Left lung (tissue), 14 donors: ENCODE measurements at places on chromosomes 7 and 10. TPM values are rescaled to one million over a fixed set of nuclear protein-coding genes. Genes with fewer than 3 reads are reported as not detected.

CYP2C8 gene
- polyA plus RNA-seq, result 8.3 TPM

MET gene
- polyA plus RNA-seq, result 29.8 TPM

FIS1 gene
- polyA plus RNA-seq, result 139 TPM

SUN3 gene
- polyA plus RNA-seq, result 0.11 TPM

TMEM213 gene
- 0.40 TPM for polyA plus RNA-seq

ELN gene
- polyA plus RNA-seq, result 303 TPM

PVRIG gene
- 7.5 TPM for polyA plus RNA-seq

EFCAB10 gene
- polyA plus RNA-seq, result 8.4 TPM

TMEM196 gene
- not detected for polyA plus RNA-seq

PTER gene
- polyA plus RNA-seq, result 8.6 TPM

PTPRN2 gene
- 7.4 TPM for polyA plus RNA-seq

DNA sequence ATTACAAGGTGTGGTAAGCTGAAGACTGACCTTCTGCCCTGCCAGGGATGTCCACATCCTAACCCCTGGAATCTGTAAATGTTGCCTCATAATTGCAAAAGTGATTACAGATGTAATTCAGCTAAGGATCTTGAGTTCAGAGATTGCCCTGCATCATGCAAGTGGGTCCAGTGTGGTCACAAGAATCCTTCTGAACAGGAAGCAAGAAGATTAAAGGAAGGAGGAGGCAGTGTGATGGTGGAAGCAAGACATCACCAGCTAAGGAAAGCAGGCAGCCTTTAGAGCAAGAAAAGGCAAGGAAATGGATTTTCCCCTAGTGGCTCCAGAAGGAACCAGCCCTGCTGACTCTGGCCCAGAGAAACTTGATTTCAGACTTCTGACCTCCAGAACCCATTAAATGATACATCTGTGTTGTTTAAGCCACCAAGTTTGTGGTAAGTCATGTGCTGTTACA lies 78.1 kb downstream of the USP6NL start:
- no peak for DNase-seq

DNA sequence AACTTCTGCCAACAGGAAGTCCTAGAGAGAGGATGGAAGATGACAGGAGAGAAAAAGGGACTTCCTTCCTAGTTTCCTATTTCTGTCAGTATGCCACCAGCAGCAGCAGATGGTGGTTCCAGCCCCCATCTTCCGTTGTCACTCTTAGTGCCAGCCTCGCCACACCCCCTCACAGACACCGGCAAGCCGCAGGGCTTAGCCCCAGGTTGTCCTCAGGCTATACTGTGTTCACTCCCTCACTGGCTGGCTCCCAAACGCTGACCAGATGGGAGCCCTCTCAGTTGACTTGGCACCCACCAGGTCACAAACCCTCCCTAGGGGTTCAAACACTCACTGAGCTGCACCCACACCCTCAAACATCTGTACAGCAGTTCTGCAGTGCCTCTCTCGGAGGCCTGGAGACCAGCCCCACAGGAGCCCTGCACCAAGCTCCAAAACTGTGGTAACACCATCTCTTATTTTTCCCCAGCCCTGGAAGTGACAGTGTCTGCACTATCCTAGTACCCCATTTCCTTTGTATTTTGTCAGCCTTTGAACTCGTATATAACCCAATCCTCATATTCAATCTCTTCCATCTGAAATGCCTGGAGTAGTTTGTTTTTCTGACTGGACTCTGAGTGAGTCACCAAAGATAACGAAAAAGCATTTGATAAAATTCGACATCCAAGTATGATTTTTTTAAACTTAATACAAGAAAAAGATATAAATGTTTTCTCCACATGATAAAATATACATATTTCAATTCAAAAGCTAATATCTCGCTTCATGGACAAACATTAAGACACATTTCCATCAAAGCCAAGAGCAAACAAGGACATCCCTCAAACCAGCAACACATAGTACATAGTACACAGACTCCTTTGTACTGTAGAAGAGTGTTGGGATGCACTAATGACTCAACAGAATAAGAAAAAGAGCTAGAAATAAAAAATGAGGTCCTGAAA lies 34.5 kb downstream of the SMURF1 start:
- DNase-seq, result no peak

- DNase-seq, result no peak
Measured at GRCh38 chr10:132574783-132575319, 37.3 kb downstream of the INPP5A start.

GRCh38 chr10:4939224-4940072 lies 23.8 kb upstream of the AKR1C1 start:
- DNase-seq, result no peak

- no peak for DNase-seq
Measured at GRCh38 chr10:16690417-16690816, 126.8 kb downstream of the RSU1 start.

GRCh38 chr10:96619796-96620773 lies 33.3 kb upstream of the TM9SF3 start:
- no peak for DNase-seq

GRCh38 chr7:43363035-43363791 lies 219.7 kb upstream of the STK17A start:
- DNase-seq, result peak; percentile 44

DNA sequence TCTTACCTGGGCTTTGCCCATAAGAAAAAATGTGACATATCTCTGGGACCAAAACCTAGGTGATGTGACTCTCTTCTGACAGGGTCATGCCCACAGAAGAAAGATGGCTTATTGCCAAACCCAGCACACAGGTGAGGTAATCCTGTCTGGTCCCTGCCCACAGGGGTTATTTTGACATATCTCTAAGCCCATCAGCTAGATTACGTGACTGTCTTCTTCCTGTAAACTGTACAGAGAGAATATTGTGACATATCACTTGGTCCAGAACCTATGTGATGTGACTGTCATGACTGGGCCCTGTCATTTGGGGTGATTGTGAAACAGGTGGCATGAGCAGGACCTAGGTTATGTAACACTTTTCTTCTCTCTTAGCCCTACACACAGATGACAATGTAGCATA lies 48.8 kb upstream of the ZNF680 start:
- DNase-seq, result no peak

DNA sequence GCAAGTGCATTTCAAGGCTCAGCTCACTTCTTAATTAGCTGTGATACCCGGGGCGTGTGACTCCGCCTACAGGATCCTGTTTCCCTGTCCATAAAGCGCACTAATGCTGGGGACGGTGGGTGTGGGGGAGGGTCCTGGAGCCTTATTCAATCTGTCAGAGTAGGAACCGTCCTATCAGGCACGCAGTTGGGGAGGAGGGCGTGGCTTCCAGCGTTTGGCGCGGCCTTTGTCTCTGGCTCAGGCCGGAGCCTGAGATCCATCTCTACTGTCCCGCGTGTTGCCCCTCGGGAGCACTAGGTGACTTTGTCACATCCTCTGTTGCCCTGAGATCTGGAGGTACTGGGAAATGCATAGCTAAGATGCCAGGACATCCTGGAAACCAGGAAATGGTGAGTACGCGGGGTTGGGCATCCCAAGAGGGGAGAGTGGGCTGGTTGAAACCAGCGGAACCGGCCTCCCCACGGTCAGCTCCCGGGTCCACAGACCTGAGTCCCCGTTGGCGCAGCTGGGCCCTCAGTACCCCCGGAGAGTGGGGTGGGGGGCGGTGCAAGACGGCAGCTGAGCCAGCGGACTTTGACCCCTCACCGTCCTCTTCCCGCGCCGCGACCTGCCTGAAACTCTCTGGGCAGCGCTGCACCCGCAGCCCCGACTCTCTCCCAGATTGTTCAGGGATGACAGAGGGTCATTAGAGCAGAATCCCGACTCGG lies 104.4 kb upstream of the ZNF92 start:
- DNase-seq, result no peak

DNA sequence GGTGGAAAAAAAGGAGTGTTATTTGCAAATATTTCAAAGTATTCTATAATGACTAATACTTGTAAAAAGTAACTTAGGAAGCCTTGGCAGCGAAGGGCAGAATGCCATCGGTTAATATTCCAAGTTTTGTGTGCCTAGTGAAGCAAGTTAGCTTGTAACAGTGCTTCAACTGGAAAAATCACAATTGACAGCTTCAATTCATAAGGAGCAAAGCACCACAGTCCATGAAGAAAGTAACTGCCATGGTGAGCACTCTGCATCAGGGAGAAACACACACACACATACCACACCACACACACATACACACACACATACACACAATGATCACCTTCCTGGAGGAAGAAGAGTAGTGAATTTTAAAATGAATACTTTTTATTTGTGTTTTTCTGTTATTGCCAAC lies 298.3 kb downstream of the CNTNAP2 start:
- DNase-seq, result no peak

DNA sequence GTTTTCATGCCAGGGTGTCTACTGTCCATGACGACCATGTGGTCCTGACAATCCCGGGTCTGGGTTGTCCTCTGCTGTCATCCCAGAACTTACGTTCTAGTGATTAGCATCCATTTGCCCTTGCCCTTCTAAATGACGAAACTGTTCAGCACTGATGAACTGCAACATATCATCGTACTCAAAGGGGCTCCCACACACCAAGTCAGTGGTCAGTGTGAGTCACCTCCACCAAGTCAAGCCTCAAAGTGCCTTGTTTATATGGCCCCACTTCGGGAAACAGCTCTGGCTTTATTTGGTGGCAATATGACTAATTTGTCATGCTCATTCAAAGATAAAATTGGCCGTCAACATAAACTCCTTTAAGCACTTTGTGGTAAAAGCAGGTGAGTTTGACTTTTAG lies 110.7 kb downstream of the FRMD4A start:
- no peak for DNase-seq

- DNase-seq, result peak; percentile 11
Measured at GRCh38 chr7:112596260-112596659, 115.5 kb downstream of the LSMEM1 start.

DNA sequence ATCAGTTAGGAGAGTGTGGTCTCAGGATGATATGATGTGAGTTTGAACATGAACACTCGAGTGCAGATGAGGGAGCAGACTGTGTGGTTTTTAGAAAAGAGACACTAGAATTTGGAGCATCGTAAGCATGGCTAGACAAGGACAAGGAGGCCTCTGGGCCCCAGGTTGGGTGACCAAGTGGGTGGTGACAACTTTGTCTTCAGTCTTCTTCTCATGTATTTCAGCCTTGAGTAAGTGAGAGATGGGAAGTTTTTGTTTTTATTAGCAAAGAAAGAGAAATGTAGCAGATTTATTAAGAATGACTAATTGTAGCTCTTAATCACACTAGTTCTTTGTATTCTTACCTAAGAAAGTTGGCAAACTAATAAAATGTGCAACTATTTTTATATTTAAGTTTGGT lies 16.3 kb downstream of the TES start:
- no peak for DNase-seq

- no peak for DNase-seq
Measured at GRCh38 chr7:18504965-18505364, 9.4 kb downstream of the HDAC9 start.

GRCh38 chr7:116591202-116592040 lies 66.6 kb downstream of the CAV1 start:
- no peak for DNase-seq

GRCh38 chr7:27967639-27968038 lies 213.0 kb downstream of the JAZF1 start:
- DNase-seq, result no peak

GRCh38 chr10:124200011-124200410 lies 106.6 kb upstream of the CHST15 start:
- DNase-seq, result no peak

GRCh38 chr7:1852517-1853430 lies 182.7 kb downstream of the ELFN1 start:
- no peak for DNase-seq

DNA sequence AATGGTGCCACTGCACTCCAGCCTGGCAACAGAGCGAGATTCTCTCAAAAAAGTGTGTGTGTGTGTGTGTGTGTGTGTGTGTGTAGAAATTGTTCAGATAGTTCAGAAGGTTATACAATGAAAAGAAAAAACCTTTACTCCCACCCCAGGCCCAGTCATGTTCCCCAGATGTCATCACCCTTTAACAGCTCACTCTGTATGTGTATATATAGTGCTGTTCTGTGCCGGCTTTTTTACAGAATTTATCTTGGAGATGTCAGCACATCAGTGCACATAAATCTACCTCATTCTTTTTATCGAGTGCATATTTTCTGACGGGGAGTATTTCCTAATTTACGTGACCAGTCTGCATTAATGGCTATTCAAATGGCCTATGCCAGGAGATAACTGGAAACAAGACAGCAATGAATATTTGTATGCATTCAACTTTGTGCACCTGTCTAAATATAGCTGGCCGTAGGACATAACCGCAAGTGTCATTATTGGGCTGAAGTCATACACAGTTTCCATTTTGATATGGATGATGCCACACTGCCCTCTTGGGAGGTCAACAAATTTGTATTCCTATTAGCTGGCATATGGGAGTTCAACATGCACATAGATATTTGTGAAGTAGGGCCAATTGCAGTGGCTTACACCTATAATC lies 11.7 kb downstream of the NIPSNAP2 start:
- DNase-seq, result no peak

DNA sequence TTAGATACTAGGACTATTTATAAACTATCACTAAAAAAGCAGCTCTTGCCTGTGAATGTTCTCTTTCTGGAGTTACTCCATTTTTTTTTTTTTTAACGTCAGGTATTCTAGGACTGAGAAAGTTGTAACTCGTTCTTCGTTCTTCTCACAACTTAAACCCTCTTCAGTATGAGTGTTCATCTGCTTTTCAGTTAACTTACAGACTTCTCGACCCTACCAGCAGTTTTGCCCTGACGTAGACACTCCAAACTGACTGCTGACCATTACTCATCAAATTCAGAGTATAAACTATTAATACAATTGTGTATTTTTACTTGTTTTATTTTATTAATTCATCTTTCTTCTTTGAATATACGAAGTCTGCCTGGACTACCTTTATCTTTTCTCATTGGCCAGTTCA lies 353.1 kb downstream of the GPR37 start:
- no peak for DNase-seq

DNA sequence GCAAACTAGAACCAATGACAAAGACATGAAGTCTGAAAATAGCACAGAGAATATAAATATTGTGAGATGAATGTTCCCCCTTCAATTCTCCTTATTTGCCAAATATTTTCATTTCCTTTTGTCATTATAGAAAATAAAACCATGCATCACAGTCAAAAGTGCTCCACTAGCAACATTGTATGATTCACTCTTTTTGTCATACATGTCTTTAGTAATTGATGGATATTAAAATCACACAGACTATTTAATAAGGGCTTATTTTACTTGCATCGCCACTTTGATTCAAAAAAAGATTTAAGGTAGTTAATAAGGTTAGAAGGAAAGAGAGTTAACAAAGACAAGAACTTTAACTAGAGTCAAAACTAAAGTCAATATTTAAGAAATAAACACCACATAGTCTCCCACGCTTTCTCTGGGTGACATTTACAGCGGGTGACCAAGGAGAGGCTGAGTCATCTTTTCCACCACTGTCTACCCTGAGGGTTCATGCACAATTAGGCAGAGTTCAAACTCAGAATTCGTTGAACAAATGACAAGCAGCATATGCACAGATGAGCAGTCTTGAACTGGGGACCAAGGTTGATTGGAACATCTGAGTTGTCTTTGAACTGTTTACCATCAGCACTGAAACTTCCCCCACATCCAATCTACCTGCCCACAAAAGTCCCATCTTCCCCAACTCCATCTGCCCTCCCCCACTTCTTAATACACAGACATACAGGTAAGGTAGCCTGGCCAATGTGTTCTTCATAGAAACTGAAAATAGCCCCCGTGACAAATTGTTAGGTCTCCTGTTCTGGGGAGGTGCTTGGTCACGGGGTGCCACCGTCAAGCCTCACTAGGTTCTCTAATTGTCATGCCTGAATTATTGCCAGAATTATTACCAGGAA lies 42.5 kb downstream of the C7orf25 start:
- no peak for DNase-seq

GRCh38 chr7:12369072-12369471 lies 34.6 kb downstream of the VWDE start:
- DNase-seq, result no peak
